ENCODE measurements at places on chromosomes 1 and 21.

- DNase-seq = no peak
These were observed 76.7 kb downstream of the GFI1 start for GRCh38 chr1:92409946-92410549.

GRCh38 chr1:110690709-110691365 lies 16.1 kb upstream of the KCNA3 start:
- DNase-seq = no peak

DNA sequence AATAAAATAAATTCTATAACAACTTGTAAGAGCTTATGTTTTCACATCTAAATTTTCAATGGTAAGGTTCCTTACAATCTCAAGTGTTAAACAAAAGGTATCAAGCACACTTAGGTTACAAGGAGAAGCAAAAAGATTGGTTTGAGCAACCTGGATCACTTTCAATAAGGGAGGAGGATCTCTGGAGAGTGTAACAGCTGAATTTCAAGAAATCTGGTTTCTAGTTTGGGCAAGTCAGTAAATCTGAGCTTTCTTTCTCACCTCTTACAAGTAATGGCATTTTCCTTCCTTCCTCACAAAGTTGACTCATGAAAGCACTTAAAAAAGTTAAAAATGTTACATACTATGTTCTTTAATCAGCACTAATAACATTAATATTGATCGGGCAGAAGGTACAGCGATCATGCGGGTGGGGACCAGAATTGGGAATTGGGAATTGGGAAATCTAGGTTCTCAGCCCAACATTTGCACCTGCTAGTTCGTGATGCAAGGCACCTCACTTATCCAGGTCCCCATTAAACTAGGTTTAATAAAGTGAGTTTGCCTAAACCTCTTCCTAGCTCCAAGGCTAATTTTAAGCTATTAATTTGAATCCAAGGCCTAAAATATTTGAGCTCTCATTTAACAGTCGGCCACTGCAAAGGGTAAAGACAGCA lies 3.1 kb downstream of the NUCKS1 start:
- DNase-seq = no peak

GRCh38 chr1:94095744-94096469 lies 25.0 kb downstream of the ABCA4 start:
- DNase-seq = no peak

GRCh38 chr1:227937838-227938145 lies 9.9 kb downstream of the WNT9A start:
- no peak for DNase-seq

DNA sequence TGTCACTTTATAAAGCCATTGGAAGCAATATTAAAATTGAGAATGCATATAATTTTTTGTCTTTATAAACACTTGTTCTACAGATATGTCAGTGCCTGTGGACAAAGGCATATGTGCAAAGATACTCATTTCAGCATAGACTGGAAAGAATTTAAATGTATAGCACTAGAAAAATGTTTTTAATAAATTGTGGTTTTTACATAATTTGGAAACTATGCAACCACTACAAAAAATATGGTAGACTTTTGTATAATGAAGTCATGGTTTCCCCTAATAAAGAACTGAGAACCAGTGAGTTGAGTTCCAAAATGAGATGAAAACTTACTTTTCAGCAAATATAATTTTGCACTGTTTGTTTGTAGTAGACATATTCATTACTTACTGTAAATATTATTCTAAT lies 48.5 kb downstream of the BRINP3 start:
- no peak for DNase-seq

GRCh38 chr1:12448746-12449177 lies 169.2 kb downstream of the DHRS3 start:
- DNase-seq = no peak

DNA sequence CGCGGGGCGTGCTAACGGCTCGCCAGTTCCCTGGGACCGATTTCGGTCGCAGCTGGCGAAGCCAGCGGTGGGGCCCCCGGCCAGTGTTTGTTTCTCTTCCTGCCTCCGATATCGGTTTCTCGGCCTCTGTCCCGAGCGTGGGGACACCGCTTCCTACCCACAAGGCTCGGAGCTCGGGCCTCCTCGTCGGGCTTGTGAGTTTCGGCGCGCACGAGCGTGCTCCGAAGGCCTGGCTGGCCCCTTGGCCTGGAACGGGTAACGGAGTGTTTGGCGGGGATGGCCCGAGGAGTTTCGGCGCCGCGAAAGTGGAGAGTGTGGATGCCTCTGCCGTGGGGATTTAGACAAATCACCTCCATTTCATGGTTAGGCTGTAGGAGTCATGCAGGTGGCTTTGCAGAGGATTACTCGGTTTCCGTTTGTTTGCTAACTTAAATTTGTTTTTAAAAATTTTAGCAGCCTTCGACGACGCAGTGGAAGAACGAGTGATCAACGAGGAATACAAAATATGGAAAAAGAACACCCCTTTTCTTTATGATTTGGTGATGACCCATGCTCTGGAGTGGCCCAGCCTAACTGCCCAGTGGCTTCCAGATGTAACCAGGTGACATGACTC lies 559 bp downstream of the RBBP4 start:
- no peak for DNase-seq

- no peak for DNase-seq
These were observed 20.5 kb downstream of the CD84 start for GRCh38 chr1:160558660-160559380.

DNA sequence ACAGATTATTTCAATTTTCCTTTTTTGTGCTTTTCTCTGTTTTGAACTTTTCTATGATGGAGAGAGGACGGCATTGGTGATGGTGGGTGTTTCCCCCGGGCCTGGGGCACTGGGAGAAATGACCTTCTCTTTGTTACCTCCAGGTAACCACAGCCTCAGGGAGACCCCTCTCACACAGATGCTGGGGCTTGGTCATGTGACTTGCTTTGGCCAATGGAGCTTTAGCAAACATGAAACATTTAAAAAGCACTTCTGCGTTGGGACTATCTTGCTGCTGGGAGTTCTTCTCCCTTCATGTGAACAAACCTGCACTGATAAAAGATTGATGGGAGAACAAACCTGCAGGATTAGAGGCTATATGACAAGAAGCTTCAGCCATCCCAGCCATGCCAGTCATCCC lies 122.9 kb downstream of the NGF start:
- DNase-seq = no peak

GRCh38 chr21:42554251-42554961 lies 40.8 kb downstream of the SLC37A1 start:
- DNase-seq = no peak

DNA sequence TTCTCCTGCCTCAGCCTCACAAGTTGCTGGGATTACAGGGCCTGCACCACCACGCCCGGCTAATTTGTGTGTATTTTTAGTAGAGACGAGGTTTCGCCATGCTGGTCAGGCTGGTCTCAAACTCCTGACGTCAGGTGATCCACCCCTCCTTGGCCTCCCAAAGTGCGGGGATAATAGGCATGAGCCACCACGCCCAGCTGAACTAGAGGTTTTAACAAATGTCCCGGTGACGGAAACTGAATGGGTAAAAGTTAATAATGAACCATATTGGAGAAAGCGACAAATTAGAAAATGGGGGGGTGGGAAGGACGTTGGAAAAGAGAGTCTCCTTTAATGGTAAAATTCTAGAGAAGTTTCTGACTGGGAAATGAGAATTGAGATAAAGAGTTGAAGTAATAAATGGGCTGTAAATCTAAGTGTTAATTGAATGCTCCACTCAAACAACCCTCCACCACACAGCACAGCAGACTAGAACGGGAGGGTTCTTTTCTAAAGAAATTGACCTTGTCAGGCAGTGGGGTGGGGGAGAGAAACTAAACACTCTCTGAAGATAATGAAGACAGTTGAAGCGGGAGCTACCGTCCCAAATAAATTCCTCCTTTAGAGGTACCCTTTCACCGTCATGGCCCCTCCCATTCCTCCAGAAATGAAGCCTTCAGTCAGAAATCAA lies 46.9 kb upstream of the PUM1 start:
- DNase-seq = no peak

GRCh38 chr1:187624812-187625545 lies 796.2 kb downstream of the PLA2G4A start:
- no peak for DNase-seq

GRCh38 chr1:10824821-10825540 lies 28.5 kb upstream of the CASZ1 start:
- no peak for DNase-seq

DNA sequence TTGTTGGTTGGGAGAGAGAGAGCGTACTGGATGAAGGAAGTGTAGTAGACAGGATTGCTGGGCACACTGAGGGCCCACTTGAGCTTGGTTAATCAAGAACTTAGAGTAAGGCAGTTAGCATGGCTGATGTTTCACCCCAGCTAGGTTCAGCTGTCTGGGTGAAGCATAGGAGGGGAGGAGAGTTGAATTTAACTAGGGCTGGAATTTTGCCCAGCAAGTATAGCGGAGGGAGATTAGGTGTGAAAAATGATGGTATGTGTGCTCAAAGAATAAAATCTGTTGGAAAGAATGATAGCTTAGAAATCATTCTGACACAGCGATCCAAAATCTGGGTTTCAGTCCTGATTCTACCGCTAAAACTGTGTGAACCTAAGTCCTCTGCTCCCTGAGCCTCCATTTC lies 461.5 kb upstream of the PROX1 start:
- no peak for DNase-seq

GRCh38 chr1:201545851-201546492 lies 7.0 kb downstream of the NAV1 start:
- no peak for DNase-seq

DNA sequence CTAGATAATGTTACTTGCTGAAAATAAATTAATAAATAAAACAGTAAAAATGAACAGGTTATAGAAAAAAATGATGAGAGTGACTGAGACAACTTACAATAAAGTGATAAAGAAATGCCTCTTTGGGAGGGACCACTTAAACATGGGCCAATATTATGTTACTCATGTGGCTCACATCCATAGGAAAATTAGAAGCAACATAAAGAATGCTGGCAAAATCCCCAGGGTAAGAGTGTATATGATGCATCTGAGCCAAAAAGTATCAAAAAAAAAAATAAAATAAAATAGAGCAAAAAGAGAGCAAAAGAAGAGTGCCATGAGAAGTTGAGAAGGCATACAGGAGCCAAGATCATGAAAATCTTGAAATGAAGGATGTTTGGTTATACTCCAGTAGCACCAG lies 818.0 kb downstream of the LTN1 start:
- DNase-seq = no peak

- no peak for DNase-seq
These were observed 122.3 kb upstream of the ADAR start for GRCh38 chr1:154730259-154730658.

Data from stimulated activated CD4-positive, alpha-beta T cell treated with anti-CD3 and anti-CD28 coated beads, Interleukin-12 subunit alpha, Interleukin-12 subunit beta, amount 100 ng/mL, for 24 hours (primary cell).